ENCODE measurements at places on chromosomes 1 and 21.

GRCh38 chr1:22868331-22868730 lies 104.3 kb downstream of the LACTBL1 start:
- DNase-seq, result no peak

- DNase-seq, result no peak
These were observed 378.9 kb downstream of the DUSP10 start for GRCh38 chr1:221363039-221363438.

GRCh38 chr1:28027660-28028059 lies 60.8 kb downstream of the EYA3 start:
- DNase-seq, result no peak

DNA sequence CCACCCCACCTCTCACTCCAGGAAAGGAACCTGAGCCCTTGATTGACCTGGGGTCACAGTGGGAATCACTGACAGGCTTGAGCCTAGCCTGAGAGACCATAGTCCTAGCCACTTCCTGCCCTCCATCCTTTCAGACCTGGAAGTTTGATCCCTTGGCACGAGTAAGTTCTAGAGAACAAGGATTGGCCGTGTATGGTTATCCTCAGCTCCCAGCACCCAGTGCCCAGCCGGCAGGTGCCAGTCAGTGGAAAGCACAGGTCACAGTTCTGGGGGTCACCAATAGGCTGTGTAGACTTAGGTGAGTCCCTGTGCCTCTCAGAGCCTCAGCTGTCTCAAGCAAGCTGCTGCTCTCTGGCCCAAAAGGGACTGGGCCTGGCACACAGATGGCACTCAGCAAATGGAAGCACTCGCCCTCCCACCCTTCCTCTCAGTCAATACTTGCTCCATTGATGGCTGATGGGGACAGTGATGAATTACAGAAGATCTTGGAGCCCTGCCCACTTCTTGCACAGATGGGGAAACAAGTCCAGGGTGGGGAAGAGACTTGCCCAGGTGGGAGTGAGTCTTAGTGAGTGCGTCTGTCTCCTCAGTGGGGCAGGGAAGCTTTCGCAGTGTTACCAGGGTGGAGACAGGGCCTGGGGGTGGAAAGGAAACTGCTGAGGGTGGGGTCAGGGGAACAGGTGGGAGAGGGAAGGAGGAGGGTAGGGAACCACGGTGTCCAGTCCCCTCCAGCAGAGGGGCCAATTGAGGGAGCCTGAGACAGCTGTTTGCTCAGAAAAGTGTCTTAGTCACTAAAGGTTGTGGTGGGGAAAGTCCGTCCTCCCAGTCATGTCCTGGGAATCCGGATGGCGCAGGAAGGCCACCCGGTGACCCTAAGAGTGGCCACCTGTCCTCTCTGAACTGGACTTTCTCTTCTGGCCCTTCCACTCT lies 2.6 kb upstream of the KCNQ4 start:
- no peak for DNase-seq

GRCh38 chr1:183604815-183605214 lies 14.6 kb upstream of the NCF2 start:
- DNase-seq, result no peak

DNA sequence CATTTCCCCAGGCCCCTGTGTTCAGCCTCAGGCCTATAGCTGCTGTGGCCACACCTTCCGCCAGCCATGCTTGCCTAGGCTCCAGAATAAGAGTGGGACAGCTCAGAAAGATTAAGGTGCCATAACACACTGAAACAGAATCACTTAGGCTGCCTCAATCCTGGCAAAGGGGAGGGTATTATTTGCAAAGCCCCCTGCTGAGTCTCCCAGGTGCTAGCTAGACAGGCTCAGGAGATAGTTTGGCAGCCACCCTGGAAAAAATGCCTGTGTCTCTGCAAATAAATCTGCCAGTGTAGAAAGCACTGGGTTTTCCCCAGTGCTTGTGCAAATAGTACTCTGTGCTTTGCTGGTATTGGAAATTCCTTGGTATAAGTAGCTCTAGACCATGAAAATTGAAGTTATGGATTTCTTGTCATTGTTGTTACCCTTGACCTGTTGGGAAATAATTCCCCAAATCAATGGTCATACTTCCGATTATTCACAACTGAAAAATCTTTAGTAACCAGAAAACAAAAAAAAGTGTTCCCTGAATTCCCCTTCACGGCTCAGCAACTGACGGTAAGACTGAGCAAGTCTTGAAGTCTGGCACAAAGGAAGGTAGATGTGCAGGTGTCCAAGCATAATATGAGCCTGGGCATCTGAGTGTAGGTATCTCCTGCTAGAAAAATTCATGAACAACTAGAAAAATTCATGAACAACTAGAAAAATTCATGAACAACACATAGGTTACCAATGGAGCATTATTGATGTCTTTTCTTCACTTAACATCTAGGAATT lies 56.9 kb downstream of the PROX1 start:
- no peak for DNase-seq

GRCh38 chr1:45200906-45201500 lies 5.4 kb downstream of the ZSWIM5 start:
- DNase-seq, result no peak

All from activated naive CD4-positive, alpha-beta T cell treated with Interleukin-2 at 50 U/mL for 16 hours (primary cell).